BJ (cell line): ENCODE measurements at places on chromosomes 3 and 15.
A peak's percentile ranks its signal among the peaks of the same experiment; 100 is the strongest.

DNA sequence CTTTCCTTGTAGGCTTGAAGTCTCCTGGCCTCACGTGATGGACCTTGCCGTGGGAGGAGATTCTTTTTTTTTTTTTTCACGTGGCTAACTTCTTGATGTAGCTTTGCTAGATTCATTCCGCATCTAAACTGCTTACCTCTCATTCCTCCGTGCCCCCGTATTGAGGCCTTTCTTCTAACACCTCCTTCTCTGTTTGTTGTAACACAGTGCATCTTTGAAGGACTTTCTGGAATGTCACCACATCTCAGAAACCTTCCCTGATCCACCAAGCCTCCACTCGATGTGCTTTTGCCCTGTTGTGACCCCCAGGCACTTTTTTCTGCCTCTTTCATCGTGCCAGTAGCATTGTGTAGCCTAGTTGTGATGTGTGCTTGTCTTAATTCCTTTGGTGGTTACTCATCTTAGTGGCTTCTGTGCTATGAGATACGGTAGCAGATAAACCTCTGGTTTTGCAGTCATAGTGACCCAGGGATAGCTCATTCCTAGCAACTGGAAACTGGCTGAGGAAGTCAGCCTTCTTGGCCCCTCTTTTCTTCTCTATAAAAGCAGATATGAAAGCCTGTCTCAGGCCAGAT, 1.6 kb upstream of the BNC1 start:
- peak; percentile 56 for DNase-seq

GRCh38 chr3:194950906-194951628, 265.4 kb downstream of the FAM43A start:
- no peak for DNase-seq

DNA sequence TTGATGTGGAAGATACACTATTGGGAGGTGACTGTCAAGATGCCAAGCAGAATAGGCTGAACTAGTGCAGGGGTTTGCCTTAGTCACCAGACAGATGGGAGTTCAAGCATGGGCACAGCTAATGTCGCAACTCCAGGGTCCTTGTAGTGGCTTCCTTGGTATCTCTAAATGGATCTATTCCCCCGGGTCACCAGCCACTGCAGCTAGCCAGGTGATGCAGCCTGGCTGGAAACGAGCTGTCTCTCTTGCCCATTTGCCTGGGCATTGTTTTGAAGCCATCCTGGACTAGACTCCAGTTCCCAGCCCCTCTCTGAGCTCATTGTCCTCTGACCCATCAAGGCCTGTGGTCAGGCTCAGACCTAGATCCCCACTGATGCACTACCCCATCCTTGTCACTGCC, 8.4 kb upstream of the CPEB1 start:
- DNase-seq = no peak

GRCh38 chr15:29034593-29035335, 149.0 kb downstream of the APBA2 start:
- no peak for DNase-seq

GRCh38 chr3:167184511-167184910, 195.6 kb downstream of the ZBBX start:
- DNase-seq = no peak

DNA sequence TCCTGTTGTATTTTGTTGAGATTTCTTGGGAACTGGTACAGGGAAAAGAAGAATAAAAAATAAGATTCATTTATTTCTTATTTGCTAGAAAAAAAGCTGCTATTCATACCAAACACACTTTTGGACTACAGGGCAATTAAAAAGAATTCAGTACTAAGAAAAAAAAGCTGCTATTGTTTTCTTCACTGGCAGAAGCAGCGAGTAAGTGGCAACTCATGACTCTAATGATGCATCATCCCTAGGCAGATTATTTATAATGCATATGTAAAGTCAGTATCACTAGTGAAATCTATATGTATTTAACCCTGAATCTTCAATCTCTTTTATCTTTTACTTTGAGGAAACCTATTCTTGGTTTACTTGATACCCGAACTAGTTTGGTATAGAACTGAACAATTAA, 15.2 kb downstream of the PFN2 start:
- no peak for DNase-seq
